ENCODE measurements at places on chromosomes 16 and 17.

- peak; percentile 84 for DNase-seq
Measured at GRCh38 chr16:23863511-23864422, 28.0 kb downstream of the PRKCB start.

DNA sequence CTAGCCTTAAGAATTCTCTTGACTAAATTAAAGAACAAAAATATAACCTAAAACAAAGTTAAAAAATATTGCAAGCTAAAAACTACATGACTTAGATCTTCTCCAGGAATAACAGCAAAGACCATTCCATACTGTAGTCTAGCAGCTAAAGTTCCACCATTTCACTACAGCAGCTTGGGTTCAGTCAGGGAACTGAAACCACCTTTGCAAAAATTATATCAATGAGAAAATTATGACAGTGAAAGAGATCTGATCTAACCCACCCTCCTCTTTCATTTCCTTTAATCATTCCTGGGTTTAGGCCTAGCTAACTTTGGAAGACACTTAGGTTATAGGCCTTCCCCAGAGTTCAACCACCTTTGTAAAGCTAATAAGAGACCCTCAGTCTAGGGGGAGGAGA is 36.3 kb upstream of the NOS2 start:
- no peak for DNase-seq

DNA sequence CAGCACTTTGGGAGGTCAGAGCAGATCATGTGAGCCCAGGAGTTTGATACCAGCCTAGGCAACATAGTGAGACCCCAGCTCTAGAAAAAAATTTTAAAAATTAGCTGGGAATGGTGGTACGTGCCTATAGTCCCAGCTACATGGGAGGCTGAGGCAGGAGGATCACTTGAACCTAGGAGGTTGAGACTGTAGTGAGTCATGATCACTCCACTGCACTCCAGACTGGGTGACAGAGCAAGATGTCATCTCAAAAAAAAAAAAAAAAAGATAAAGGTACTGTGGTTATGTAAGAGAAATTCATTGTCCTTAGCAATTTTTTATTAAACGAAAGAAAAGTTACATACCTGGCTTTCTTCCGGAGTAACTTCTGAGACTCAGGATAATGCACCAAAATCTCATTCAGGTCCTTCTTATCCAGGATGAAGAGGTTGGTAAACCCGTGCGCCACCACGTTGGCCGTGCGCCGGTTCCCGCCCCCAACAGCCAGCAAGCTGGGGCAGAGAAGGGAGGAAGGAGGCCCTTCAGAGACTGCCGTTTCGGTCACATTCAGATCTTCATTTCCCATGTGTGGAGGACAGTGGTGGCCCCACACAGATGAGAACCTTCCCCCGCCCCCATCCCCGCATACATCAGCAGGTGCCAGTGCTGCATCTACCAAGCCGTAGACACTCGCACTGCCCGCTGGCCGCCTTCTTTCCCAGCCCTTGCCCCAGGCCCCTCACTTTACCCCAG is 73.7 kb downstream of the CNGB1 start:
- DNase-seq = no peak

GRCh38 chr17:36937959-36938565 is 787 bp downstream of the LHX1 start:
- DNase-seq = no peak

- DNase-seq = no peak
Measured at GRCh38 chr16:85331688-85332087, 219.4 kb upstream of the CIBAR2 start.

DNA sequence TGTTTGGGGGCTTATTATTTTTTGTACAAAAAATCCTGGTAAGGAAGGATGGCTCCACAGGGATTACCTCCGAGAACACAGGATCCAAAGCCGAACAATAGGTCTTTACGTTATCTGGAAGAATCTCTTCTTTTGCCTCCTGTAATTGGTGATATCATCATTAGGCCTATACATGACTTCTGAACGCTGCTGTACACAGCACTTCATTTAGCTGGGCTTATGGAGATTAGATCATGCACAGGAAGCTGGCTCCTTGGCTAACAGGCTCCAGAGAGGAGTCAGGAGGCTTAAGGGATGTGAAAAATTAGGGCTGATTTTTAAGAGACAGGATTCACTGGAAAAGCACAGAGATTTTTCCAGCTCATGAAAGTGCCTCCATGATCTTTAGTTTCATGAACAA is 54.7 kb downstream of the TANGO6 start:
- no peak for DNase-seq

DNA sequence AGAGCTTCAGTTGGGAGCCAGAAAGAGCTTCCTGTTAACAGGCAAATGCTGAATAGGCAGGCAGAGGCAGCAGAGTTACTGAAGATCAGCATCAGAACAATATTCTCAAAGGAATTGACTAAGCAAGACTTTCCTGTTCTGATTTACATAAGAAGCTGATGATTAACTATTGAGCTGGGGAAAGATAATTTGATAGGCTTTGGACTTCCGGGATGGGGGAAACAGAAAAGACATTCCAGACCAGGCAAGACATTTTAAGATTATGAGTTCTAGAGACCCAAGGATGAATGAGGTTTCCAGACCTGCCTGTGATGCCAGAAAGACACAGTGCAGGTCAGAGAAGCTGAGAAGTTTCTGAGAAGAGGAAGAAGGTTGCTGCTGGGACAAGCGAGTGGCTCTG is at the start of gene CES5A:
Gene CES5A (minus strand): TSS at position 101 of the 400 bp plus-strand sequence. CDS start 152 bp downstream, outside the sequence.
- no peak for DNase-seq

GRCh38 chr16:65716737-65717700 is 595.2 kb upstream of the CDH11 start:
- DNase-seq = no peak

DNA sequence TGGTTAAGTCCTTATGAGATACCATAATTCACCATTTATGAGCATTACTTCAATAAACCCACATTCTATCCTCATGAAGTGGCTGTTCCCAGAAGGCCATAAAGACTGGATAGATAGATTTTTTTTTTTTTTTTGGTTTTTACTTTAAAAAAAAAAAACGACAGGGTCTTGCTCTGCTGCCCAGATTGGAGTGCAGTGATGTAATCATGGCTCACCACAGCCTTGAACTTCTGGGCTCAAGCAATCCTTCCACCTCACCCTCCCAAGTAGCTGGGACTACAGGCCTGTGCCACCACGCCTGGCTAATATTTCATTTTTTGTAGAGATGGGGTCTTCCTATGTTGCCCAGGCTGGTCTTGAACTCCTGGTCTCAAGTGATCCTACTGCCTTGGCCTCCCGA is 102.3 kb downstream of the XYLT1 start:
- DNase-seq = no peak

DNA sequence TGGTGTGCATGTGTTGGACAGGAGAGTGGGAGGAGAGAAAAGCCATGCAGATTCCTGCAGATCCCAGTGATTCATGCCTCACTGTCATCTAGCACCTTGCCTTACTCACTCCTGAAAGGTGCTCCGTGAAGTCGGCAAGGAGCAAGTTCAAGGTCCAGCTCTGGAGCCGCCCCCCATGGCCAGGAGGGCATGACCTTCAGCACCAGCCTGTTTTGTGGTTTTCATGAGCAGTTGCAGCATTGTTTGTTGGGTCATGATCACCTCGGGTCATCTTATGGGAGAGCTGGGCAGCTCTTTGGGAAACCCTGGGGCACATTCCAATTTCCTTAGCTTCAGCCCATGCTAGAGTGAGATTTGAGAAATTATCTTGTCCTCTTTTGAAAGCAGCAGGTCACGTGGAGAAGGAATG is 137.5 kb upstream of the IRX3 start:
- DNase-seq = no peak

- DNase-seq = peak; percentile 48
Measured at GRCh38 chr16:10888320-10888937, 11.4 kb downstream of the CIITA start.

GRCh38 chr17:43334738-43335402 is 63.9 kb upstream of the ARL4D start:
- no peak for DNase-seq

- no peak for DNase-seq
Measured at GRCh38 chr16:55571191-55571897, 4.9 kb downstream of the CAPNS2 start.

Data from NAMALWA (cell line).